ENCODE measurements at places on chromosomes 5 and 9. TPM values are rescaled to one million over a fixed set of nuclear protein-coding genes. Genes with fewer than 3 reads are reported as not detected.

SLC46A2 gene
- 3.1 TPM for total RNA-seq

PCDHGB6 gene
- 12.0 TPM for total RNA-seq

TXNDC8 gene
- total RNA-seq, result not detected

ZNF879 gene
- 11.9 TPM for total RNA-seq

PLPPR1 gene
- 0.95 TPM for total RNA-seq

DNA sequence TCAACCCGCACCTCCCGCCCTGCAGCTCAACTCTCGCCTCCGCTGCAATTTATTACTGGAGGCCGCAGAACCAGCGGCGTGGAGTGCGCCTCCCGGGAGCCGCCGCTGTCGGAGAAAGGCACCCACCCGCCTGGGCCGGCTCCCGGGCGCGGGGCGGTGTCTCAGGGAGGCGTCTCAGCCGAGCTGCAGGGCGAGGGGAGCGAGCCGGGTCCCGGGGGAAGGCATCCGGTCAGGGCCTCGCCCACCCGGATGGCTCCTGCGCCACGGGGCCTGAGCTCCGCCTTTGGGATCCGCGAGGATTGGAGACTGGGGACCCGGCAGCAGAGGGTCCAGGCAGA, 32.9 kb downstream of the TSPAN17 start:
- no peak for DNase-seq

DNA sequence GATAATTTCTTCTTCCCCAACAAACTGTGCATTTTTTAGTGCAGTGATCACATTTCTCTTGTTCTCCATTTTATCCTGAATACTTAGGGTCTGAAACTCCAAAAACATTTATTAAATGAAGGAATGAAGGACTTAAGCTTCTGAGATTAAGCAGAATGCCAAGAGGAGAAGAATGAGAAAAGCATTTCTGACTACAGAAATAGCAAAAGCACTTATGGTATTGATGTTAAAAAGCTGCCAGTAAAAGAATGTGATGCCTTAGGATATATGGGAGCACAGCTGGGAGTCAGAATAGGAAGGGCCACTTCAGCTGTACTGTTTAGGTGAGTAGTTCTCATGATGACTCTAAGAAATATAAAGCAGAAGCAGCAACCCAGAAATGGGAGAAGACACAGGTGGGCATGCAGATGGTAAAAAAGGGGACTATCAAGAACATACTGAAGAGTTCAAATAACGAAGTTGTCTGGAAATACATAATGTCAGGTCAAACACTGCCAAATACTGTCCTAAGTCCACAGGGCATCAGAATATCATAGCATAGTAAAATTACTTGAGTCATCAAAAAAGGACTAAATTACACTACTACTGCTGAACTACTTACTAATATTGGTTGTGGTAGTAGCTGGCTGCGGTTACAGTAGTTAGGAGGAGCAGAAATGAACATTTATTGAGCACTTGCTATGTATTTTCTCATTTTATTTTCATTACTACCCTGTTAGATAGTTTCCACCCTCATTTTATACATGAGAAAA, 132.7 kb downstream of the MAPKAP1 start:
- no peak for DNase-seq

Data from urinary bladder (tissue), 4 donors.